CD4-positive, alpha-beta T cell treated with Interleukin-17A for 4 hours (primary cell): ENCODE measurements at places on chromosomes 1 and 21.

- DNase-seq, result no peak
These were observed 44.5 kb downstream of the KIRREL1 start for GRCh38 chr1:158037866-158038359.

- peak; percentile 86 for DNase-seq
These were observed 30.9 kb downstream of the PRDM2 start for GRCh38 chr1:13730751-13731482.

DNA sequence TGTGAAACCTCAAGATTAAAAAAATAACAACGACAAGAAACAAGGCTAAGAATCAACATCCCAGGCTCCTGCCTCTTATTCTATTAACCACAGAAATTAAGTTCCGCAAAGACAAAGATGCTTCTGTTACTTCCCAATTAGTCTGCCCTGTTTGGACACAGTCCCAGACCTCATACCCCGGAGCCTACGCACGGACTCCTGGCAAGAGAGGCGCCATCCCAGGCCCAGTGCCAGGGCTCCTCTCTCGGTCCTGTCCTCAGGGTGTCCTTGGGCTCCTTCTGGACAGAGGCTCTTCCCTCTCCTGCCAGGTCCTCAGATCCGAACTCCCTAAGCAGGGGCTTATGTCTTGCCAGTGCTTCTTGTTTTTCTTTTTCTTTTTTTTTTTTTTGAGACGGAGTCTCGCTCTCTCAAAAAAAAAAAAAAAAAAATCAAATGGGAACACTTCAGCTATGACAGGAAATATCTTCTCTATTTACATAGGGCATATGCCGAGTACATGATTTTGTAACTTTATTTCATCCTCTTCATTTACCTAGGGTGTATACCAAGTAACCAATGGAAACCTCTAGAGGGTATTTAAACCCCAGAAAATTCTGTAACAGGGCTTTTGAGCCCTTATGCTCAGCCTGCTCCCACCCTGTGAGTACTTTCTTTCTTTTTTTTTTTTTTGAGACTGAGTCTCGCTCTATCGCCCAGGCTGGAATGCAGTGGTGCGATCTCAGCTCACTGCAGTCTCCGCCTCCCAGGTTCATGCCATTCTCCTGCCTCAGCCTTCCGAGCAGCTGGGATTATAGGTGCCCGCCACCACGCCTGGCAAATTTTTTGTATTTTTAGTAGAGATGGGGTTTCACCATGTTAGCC is 11.7 kb upstream of the ENO1 start:
- DNase-seq, result no peak

GRCh38 chr1:8152731-8153702 is 126.9 kb upstream of the ERRFI1 start:
- peak; percentile 44 for DNase-seq

GRCh38 chr1:150567717-150568593 is 11.5 kb downstream of the MCL1 start:
- DNase-seq, result peak; percentile 50

- no peak for DNase-seq
These were observed 66.5 kb downstream of the PRRX1 start for GRCh38 chr1:170730438-170730837.

- no peak for DNase-seq
These were observed 32.4 kb upstream of the PIGC start for GRCh38 chr1:172476218-172476811.

- no peak for DNase-seq
These were observed 951 bp upstream of the CBR1 start for GRCh38 chr21:36068748-36069398.

- peak; percentile 50 for DNase-seq
These were observed 531 bp upstream of the HMGN2 start for GRCh38 chr1:26471498-26472319.

DNA sequence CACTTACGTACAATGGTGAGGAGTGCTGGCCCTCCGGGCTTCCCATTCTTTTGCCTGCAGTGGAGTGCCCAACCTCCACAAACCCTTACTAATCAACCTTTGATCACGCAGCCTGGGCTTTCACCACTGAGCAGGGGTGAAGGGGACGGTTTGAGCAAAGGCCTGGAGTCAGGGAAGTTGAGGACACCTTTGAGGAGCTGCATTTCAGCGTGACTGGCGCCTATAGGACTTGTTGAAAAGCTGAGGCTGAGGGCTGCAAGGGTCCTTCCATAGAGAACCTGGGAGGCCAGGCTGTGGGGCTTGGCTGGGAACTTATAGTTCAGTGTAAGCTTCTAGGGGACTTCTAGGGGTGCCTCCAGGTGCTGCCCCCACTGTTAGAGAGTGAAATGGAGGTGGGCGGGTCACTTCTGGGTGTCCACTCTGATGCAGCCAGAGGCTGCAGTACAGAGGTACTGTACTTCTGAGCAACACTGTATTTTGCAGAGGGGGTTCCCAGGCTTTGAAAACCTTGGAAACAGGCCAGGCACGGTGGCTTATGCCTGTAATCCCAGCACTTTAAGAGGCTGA is 9.8 kb downstream of the SYTL1 start:
- no peak for DNase-seq

DNA sequence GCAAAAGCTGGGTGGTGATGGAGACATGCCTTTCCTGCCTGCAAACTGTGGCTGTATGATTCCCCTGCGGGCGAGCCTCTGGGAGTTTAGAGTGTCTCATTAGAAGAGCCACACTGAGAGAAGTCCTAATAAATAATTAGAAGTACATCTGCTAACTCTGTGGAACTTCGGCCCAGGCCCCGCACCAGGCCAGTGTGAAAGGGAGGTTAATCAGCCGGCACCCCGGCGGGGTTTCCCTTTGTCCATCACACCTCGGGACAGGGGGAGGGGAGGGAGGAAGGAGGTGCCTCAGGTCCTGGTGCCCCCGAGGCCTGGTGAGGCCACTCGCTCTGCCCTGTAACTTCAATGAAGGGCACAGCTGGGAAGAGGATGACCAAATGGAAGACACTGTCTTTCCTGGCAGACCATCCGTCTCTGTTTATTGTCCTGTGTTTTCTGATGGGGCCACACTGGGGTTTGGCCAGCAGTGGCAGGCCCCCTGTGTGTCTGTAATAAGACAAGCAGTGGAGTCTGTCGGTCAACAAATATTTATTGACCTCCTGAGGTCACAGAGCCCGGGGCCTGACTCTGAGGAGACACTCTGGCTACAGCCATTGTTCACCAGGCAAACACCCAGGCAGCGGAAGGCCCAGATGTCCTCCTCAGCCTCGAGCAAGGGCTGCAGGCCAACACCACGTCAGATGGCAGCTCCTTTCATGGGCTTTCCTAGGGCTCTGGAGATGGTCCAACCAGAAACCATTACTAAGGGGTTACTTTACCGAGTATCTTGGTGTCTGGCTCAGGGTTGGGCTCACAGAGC is 267.5 kb upstream of the RAB4A start:
- no peak for DNase-seq

DNA sequence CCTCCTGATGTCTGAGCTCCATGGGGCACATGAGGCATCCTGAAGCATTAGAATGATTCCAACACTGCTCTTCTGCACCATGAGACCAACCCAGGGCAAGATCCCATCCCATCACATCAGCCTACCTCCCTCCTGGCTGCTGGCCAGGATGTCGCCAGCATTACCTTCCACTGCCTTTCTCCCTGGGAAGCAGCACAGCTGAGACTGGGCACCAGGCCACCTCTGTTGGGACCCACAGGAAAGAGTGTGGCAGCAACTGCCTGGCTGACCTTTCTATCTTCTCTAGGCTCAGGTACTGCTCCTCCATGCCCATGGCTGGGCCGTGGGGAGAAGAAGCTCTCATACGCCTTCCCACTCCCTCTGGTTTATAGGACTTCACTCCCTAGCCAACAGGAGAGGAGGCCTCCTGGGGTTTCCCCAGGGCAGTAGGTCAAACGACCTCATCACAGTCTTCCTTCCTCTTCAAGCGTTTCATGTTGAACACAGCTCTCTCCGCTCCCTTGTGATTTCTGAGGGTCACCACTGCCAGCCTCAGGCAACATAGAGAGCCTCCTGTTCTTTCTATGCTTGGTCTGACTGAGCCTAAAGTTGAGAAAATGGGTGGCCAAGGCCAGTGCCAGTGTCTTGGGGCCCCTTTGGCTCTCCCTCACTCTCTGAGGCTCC is 11.1 kb upstream of the RASSF5 start:
- DNase-seq, result no peak

DNA sequence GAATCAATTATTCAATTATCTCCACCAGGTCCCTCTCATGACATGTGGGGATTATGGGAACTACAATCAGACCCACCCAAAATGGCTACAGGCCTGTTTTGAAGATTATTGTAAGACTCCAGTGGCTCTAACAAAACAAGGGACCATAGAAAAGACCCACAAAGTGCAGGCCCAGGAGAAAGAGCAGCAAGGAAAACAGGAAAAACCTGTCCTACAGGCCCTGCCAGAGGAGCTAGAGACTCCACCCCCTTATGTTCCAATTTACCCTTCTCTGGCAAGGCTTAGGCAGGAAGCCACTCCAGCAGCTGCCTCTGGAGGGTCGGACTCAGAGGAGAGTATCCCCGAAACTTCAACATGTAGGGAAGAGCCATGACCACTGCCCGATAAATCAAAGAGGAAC is 96.5 kb downstream of the LIPI start:
- DNase-seq, result no peak

- no peak for DNase-seq
These were observed 25.8 kb downstream of the ANP32E start for GRCh38 chr1:150210091-150210490.

DNA sequence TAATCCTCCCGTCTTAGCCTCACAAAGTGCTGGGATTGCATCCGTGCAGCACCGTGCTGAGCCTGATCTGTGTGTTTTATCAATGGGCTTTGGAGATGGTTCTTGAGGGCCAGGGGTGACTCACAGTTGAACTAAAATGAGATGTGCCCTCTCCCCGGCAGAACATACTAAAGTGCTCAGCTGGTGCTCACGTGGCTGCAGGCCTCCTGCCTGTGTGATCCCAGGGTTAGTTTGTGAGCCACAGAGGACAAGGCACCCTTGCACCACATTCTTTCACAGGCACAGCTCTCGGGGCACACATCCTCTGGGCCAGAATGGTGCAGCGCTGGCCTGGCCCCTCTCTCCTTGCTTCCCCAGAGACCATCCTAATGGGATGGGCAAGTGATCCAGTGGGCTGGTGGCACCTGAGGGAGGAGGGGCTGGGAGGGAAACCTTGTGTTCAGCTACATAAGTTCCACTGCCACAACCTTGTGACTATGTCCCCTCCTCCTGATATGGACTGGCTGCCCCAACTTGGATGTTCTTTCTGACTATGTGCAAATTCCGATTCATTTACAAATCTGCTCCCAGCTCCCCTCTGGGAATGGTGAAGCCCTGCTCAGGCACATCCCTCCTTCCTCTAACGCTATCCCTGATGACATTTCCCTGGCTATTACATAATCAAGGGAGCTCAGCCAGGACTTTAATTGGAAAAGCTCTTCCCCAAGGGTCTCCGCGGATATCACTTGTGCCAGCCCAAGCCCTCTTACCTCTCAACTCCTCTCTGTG is 197.0 kb upstream of the EDN2 start:
- DNase-seq, result no peak

GRCh38 chr21:41045534-41046268 is 122.3 kb upstream of the BACE2 start:
- no peak for DNase-seq

DNA sequence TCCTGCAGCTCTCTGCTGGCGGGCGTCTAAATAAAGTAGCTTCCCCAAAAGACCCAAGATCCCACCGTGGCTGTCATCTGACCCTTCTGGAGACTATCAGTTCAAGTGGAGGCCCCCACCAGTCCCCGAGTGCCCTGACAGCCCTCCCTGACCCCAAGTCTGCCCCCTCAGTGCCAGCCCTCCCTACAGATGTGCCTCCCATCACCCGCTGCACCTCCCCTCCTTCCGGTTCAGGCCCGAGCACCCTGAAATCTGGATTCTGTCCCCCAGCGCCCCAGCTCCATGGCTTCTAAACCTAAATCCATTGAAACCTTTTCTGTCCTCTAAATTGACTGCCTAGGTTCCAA is 595 bp downstream of the IL10RB start:
- DNase-seq, result peak; percentile 60

- DNase-seq, result no peak
These were observed 253.9 kb downstream of the DUSP10 start for GRCh38 chr1:221487781-221488524.

DNA sequence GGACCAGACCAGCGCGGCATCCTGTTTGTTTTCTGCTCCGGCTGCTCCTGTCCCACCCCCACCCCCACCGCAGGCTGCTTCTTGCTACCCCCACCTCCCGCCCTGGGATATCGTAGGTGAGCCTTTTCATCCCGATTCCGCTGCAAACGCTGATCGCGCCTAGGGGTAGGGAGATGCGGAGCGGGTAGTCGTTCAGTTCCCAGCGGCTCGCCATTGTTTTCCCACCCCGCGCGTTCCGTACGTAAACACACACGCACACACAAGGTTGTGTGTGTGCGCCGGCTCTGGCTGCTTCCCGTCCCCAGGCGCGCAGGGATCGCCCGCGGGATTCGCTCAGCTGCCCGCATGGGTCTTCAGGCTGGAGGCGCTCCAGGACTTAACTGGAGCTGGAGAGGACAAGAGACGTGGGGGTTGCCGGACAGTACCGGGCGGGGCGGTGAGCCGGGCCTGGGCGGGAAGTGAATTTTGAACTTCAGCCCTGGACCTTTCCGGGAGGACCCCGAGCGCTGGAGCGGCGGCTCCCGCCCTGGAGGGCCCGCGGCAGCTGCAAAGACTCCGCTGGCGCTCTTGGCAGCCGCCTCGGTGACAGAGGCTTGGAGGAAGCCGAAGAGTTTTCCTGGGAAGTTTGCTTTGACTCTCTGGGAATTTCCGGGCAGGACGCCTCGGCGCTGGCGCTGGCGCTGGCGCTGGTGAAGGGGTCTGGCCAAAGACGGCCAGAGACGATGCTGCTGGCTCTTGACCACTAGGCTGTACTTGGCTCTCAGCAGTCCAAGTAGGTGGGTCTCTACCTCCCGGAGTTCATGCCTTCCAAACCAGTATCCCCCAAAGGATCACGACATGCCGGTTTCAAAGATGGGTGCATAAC is 1.6 kb downstream of the SOX13 start:
- no peak for DNase-seq

DNA sequence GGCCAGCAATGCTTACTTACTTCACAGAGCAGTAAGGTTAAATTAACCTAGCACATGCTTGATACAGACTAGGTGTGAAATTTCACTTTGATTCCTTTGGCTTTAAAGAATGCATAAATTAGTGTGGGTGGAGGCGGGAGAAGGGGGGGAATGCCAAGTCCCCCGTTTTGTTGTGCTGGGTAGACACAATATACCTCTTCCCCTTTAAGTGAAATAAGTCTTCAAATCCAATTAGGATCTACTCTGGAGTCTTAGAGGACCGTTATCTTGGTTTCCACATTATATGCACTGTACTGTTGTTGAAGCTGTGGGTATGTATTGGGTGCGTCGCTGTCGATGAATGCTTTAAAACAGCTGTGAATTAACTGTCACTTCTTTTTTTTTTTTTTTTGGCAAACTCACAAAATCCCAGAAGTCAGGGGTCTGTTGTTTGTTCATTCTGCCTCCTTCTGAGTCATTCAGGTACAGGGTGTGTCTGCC is 1.6 kb upstream of the S1PR1 start:
- no peak for DNase-seq
